ENCODE measurements at places on chromosomes 5 and 9. TPM values are rescaled to one million over a fixed set of nuclear protein-coding genes. Genes with fewer than 3 reads are reported as not detected.

Gene F2RL2
- 0.25 TPM for total RNA-seq

Gene CARD9
- total RNA-seq, result 13.2 TPM

Gene PROB1
- total RNA-seq, result 2.7 TPM

Gene PDLIM7
- 105 TPM for total RNA-seq

Gene IL13
- total RNA-seq, result not detected

Gene TAF11L14
- not detected for total RNA-seq

Gene ORM2
- 0.57 TPM for total RNA-seq

Gene TMEM252
- total RNA-seq, result not detected

Gene BNC2
- 0.34 TPM for total RNA-seq

Data from spleen (tissue), 13 donors.